ENCODE measurements at places on chromosomes 6 and 20. TPM values are rescaled to one million over a fixed set of nuclear protein-coding genes. Genes with fewer than 3 reads are reported as not detected.

Gene TNXB
- 187 TPM for total RNA-seq

Gene TFAP2C
- 1.3 TPM for total RNA-seq

Gene AVP
- total RNA-seq, result 0.96 TPM

Gene TCP11
- not detected for total RNA-seq

Gene RGS19
- 29.0 TPM for total RNA-seq

Gene KHDRBS2
- total RNA-seq, result not detected

Gene HUS1B
- 0.77 TPM for total RNA-seq

DNA sequence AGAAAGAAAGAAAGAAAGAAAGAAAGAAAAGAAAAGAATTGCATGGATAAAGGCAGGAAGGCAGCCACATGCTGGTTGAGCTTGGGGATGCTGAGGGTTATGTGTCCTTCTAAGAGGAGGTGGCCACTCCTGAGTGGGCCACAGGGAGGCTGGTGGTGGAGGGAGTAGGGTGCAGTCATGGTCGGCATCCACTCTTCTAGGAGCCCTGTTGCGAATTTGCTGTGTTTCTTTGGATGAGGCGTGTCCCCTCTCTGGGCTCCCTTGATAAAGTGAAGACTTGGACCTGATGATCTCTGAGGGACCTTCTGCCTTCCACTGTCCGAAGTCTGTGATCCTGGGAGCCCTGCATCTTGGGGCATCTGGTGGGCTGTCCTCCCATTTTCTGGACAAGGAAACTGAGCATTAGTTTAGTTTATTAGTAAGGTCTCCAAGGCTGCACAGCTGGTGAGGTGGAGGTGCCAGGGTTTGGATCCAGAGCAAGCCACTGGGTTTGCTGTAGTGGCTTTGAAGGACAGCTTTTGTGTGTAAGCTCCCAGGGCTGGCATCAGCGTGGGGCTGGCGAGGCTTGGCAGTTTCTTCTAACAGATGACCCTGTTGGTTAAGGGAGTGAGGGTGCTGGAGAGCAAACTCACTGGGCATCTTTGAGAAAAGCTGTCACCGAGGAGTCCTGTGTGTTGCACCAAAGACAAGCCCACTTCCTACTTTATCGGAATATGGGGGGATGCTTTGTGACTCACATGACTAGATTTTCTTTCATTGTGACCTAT, 4.3 kb downstream of the DLGAP4 start:
- peak; percentile 81 for DNase-seq

DNA sequence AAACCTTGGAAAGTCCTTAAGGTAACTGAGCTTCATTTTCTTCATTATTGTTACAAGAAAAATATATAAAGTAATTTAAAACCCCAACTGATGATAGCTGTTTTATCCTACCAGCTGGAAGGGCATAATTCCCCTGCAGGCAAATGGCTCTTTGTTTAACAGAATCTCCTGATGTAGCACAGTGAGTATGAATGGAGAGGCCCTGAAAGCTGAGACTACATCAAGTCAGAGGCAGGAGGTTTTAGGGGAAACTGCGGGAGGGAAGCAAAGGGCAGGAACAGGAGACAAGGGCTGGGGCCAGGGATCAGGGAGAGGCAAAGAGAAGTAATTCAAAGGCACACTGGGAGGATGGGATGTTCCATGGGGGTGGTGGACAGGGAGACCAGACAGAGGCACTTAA, 119.0 kb upstream of the LRFN2 start:
- peak; percentile 47 for DNase-seq

- peak; percentile 77 for DNase-seq
These were observed 35.1 kb downstream of the SYNJ2 start for GRCh38 chr6:158016571-158017383.

GRCh38 chr6:63340351-63340750, 20.6 kb upstream of the LGSN start:
- DNase-seq, result no peak

DNA sequence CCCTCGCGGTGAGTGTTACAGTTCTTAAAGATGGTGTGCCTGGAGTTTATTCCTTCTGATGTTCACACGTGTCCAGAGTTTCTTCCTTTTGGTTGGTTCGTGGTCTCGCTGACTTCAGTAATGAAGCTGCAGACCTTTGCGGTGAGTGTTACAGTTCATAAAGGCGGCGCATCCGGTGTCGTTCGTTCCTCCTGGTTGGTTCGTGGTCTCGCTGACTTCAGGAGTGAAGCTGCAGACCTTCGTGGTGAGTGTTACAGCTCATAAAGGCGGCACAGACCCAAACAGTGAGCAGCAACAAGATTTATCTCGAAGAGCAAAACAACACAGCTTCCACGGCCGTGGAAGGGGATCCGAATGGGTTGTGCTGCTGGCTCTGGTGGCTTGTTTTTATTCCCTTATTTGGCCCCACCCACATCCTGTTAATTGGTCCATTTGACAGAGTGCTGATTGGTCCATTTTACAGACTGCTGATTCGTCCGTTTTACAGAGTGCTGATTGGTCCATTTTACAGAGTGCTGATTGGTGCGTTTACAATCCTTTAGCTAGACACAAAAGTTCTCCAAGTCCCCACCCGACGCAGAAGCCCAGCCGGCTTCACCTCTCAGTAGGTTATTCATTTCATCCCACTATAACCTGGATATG, 48.2 kb upstream of the ARG1 start:
- DNase-seq, result no peak

DNA sequence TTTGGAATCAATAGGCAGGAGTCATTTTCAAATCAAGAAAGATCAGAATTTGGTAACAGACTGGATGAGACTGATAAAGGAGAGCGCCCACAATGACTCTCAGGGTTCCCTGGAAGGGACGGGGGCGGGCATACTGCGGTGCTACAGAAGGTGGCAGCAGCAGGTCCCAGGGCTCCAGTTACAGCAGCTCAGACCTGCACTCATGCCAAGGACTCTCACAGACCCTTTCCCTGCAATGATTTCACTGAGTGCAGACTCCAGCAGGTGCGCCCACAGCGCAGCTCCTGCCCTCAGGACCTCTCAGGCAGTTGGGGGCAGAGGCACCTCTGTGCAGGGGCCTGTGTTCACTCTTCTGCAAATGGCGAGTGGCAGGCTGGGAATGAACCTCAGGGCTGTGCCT, 359.8 kb downstream of the ZFAND3 start:
- DNase-seq, result peak; percentile 71

GRCh38 chr6:96909811-96910210, 12.1 kb upstream of the NDUFAF4 start:
- no peak for DNase-seq

DNA sequence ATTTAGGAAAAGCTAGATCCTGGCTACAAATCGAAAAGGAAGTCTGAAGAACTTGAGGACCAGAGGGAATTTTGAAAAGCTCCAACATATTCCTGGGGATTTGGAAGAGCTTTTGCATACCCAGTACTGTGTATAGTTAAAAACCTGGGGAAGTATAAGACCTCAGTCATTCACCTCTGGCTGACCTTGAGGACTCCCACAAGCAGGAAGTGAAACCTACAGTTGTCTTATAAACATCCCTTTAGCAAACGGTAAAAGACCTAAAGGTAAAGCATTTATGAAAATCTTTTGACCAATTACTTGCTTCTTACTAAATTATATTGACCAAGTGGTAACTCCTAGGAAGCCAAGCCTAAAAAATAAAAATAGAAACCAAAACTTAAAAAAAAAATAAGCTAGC, 175.0 kb downstream of the HAO1 start:
- no peak for DNase-seq

- no peak for DNase-seq
These were observed 14.0 kb downstream of the MAK start for GRCh38 chr6:10824297-10824696.

- DNase-seq, result no peak
These were observed 25.8 kb downstream of the ADGRF5 start for GRCh38 chr6:46895930-46896329.

- no peak for DNase-seq
These were observed 34.0 kb downstream of the LY86 start for GRCh38 chr6:6622501-6622900.

DNA sequence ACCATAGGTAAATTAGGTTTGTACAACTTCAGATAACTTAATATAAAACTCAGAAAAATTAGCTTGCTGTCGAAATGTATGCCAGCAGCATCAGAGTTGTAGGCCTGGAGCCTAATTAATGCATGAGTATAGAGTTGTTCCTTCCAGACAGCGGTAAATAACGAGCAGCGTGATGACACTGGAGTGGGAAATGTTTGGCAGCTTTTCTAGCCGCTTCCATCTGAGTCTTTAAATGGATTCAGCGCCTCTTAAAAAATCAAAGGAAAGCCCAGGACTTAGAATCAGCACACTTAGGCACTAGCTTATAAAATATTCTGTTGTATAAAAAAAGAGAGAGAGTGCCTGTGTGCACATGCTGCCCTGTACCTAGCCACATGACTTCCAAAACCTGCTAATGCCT, 43.7 kb upstream of the SYNJ2 start:
- no peak for DNase-seq

DNA sequence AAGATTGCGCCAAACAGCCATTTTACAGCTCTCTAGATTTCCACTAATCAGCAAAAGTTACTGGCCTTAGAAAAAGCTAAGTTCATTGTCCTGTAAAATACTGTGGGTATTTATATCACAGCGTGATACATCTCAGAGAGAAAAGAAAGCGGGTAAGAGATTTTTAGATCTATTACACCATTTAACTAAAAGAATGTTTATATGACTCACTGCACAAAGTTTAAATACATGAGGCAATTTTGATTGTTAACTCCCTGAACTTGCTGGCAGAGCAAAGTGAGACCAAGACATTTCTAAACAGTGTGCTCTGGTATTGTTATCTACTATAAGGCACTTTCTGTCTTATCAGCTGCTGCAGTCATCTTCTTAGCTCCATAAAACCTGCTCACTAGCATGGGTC, 314.3 kb downstream of the EPHA7 start:
- DNase-seq, result no peak

DNA sequence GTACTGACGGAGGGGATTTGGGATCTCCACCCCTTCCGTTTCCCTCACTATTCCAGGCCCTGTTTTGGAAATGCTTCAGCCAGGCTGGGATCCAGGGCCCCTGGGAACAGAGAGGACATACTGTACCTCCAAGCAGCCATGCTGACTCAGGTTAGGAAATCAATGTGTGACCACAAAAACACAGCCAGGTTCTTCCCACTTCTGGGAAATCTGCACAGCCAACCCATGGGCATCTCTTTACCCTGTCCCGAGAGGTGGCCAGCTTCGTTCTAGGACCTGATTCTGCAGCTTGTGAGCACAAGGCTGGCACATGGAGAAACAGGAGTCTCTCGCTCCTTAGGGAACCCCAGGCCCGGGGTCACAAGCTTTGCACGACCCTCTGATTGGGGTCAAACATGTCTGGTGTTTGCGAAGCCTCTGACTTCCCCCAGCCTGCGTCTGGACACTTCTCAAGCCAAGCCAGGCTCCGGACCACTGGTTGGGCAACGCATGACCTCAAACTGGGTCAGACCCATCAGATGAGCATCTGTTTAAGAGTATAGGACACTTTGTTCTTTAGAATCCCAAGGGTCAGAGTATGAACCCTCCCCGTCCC, 8.3 kb upstream of the TTPAL start:
- DNase-seq, result no peak

DNA sequence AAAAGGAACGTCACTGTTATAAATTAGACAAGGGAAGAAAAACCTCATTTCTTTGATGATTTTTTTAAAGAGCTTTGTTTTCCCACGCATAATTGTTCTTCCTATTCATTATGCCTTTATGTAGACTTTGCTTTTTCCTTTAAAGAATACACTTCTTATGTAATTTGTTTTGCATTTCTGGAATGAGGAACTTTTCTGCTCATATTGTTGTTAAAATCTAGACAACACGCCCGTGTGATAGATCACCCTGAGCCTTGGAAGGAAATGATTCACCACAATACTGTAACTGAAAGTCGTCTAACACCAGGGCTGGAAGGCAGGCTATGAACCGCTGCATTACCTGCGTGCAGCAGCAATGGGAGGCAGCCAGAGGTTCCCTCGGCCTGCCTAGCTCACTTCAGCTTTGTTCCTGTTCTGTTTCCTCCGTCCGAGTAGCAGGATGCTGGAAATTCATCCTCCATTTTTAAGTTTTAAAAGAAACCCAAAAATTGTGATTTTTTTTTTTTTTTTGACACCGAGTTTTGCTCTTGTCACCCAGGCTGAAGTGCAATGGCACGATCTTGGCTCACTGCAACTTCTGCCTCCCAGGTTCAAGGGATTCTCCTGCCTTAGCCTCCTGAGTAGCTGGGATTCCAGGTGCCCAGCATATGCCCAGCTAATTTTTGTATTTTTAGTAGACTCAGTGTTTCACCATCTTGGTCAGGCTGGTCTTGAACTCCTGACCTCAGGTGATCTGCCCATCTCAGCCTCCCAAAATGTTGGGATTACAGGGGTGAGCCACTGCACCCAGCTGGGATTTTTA, 49.6 kb upstream of the ZNF217 start:
- DNase-seq, result no peak

GRCh38 chr6:32195652-32195901, 3.1 kb upstream of the GPSM3 start:
- peak; percentile 100 for DNase-seq

DNA sequence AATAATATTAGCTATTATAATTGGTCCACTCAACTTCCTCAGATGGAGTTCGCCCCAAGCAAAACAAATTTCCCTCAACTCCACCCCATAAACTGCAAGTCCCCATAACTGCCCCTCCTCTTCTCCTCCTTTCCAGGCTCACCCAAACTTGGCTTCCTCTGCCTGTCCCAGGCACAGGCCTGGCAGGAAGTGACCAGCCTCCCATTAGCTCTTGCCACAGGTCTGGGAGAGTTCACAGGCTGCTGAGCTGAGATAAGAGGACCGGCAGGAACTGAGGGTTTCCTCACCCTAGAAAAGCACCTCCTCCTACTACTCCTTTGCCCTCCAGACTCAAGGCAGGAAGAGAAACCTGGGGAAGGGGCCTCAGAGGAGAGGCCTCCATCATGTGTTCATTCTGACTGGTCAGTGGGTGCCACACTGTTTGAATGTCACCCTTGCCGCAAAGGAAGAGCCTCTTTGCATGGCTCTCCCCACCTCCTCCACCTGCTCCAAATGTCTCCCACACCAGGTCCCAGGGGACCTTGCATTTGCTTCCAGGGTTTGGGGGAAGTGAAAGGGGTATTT, 24.5 kb upstream of the SMIM29 start:
- no peak for DNase-seq

- DNase-seq, result no peak
These were observed 81.3 kb upstream of the COL21A1 start for GRCh38 chr6:56328728-56329090.

DNA sequence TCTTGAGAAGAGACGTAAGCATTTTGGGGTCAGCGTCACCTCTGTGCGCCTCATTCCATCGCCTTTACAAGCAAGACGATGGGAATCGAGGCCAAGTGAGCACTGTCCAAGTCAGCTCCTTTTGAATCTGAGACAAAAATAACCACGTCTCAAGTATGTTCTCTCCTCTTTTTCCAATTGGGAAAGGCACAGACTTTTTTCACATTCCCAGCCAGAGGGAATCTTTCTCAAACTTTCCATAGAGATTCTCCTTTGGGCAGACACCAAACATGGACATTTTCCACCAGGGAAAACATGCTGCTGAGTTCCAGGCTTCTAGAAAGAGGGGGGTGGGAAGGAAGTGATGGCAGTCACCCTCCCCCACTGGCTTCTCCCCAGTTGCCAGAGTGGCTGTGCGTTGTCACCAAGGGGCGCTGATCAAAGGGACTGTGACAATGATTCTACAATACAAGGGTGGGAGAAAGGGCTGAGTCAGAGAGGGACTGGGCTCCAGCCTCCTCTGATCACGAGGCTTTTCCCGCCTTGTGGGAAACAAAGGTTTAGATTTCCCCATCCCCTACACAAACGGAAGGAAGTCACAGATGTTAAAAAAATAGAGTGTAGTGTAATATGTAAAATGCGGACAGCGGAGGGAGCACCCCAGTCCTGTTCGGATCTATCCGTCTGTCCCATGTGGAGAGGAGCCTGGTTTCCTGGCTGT, 281.9 kb upstream of the RNF24 start:
- DNase-seq, result no peak
